ENCODE measurements at places on chromosomes 12 and 14.

- DNase-seq: no peak
Observed at GRCh38 chr12:120466560-120467315, 2.8 kb downstream of the SRSF9 start.

- no peak for DNase-seq
Observed at GRCh38 chr14:47102472-47102871, 450.9 kb upstream of the RPL10L start.

DNA sequence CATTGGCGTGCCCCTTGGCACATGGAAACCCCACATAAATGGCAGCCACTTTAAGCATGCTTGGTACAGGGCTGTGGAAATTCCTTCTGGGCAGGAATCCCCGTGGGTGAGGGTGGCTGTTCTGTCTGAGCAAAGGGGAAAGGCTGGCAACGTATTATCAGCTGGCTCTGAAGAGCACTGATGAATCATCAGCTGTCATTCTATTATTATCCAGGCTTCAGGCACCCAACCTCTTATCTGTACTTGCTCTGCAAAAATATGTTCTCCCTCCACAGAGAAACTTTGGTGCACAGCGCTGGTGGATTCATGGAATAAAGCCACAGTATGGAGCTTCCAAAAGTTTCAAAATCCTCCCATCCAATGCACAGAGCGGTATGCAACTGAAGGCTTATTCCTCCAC is 167.1 kb downstream of the TBX5 start:
- DNase-seq: no peak

- no peak for DNase-seq
Observed at GRCh38 chr14:30525833-30526232, 33.1 kb upstream of the G2E3 start.

DNA sequence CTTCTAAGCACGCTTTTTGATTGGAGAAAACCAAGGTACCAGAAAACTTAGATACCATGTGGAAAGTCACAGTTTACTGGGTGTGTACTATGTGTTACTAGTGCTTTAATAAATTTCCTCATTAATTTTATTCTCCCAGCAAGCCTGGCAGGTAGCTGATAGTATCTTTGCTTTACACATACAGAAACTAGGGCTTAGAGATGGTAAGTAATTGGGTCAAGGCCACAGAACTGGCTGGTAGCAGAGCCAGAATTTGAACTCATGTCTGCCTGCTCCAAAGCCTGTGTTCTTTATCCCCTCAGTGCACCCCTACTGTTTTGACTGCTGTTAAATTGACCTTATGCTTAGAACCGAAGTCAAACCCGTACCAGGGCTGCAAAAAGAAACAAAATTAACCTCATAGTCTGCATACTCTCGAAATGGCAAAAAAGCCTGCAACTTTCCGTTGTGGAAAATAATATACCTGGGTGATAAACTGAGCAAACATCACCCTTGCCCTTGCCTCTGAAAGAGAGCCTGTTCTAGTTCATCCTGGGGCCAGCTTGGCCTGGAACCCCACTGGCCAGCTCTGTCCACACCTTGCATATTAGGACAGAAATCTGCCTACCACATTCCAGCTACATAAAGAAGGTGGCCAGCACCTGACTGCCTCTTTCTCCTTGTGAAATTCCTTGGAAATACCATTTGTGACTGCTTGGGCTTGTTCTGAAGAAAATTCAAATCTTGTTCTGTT is 118.9 kb downstream of the ETV6 start:
- no peak for DNase-seq

- no peak for DNase-seq
Observed at GRCh38 chr12:128817111-128818015, 6.4 kb downstream of the SLC15A4 start.

DNA sequence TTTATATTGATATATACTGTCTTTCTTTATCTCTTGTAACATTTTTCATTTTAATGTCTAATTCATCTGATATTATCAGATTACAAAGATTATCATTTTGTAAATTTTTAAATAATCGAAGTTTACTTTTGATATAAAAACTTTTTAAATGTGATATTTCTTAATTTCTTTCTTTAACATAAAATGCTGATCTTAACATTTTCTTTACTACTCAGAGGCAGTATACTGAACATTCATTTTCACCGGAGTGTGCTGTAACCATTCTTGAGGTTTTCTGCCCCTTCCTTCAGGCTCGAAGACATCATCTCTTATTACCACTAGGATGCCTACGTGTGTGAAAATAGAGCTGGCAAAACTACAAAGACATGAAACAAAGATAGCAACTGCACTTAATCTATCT is 186.9 kb downstream of the DIO2 start:
- DNase-seq: no peak

All from stimulated activated CD8-positive, alpha-beta memory T cell treated with anti-CD3 and anti-CD28 coated beads, Interleukin-2, amount 100 ng/mL, for 48 hours (primary cell).